ENCODE measurements at places on chromosomes 4 and X.

GRCh38 chrX:87434618-87435017 is 83.0 kb upstream of the KLHL4 start:
- DNase-seq: no peak

DNA sequence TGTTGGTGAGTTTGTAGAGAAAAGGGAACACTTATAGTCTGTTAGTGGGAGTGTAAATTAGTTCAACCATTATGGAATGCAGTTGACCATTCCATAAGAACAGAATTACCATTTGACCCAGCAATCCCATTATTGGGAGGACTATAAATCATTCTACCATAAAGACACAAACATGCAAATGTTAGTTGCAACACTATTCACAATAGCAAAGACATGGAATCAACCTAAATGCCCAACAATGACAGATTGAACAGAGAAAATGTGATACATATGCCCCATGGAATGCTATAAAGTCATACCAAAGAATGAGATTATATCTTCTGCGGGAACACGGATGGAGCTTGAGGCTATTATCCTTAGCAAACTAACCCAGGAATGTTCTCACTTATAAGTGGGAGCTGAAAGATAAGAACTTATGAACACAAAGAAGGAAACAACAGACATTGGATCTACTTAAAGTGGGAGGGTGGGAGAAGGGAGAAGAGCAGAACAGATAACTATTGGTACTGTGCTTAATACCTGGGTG is 1819.2 kb upstream of the ADGRL3 start:
- no peak for DNase-seq

GRCh38 chr4:137640156-137640837 is 108.0 kb upstream of the PCDH18 start:
- no peak for DNase-seq

DNA sequence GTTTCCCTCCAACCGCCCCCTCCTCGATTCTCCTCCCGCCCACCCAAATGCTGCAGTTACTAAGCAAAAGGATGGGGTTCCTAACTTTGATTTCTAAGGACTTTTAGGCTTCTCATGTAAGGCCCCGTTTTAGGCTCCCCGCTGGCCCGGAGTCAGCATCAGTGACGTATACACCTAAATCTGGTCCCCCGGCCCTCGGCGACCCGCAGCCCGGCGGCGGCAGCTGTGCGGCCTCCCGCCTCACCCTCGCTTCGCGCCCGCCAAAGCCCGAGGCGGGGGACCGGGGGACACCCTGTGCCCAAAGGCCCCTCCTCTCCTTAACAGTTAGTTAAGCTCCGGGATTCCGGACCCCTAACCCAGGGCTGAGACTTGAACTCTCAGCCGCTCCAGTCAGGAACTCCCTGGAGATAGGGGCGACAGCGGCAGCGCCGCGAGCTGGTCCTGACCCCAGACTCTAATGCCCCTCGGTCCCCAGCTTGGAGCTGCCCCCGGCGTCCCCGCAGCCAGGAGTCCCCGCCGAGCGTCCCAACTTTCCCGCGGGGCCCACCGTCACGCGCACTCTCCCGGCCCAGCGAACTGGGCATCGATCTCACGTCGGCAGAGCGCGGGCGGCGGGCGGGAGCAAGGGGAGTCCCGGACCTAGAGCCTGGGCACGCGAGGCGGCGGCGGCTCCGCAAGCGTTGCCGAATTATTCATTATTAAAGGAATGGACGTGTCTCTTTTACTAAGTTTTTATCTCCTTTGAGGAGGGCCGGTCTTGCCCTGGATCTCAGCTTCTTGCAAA is 1.5 kb upstream of the NR3C2 start:
- peak; percentile 13 for DNase-seq

DNA sequence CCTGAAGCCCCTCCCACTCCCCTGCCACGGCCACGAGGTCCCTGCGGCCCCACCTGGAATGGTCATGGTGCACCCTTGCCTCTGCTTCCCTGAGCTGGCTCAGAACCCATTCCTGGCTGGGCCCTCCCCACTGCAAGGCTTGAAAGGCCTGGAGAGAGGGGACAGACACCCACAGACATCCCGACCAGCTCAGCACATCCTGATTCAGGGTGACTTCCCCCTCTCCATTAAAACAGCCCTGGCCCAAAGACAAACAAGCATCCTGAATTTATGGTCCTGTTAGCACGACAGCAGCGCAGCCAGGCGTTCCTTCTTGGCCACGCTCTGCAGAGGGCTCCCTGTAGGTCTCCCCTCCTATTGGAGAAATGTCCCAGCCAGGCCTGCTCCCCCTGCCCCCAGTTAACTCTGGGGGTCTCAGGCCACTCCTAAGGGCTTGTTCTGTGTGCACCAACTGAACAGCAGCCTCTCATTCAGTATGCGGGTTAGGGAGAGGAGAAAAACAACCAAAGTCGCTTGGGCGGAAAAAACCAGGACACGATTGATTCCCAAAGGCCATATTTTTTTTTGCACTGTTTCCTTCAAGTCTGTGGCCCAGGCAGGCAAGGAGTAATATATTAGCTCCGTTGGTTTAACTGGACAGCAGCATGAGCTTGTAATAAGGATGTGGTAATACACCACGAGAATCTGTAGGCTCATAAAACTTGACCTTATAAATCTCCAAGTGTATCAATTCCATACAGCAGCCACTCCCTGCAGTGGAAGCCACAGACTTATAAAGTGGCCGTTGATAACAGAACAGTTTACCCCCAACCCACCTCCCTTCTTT is 106.7 kb upstream of the MSX1 start:
- DNase-seq: no peak

DNA sequence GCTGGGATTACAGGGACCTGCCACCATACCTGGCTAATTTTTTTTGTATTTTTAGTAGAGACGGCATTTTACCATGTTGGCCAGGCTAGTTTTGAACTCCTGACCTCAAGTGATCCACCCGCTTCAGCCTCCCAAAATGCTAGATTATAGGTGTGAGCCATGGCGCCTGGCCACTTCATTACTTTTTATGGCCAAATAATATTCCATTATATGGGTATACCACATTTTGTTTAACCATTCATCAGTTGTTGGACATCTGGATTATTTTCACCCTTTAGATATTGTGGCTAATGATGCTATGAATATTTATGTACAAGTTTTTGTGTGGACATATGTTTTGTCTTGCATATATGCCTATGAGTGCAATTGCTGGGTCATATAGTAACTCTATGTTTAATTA is 8.6 kb upstream of the FHIP1A start:
- DNase-seq: no peak

- no peak for DNase-seq
These were observed 322.1 kb downstream of the CBLL2 start for GRCh38 chrX:22594766-22595165.

- DNase-seq: no peak
These were observed 362 bp downstream of the NCAPG start for GRCh38 chr4:17811078-17811603.

- no peak for DNase-seq
These were observed 145.9 kb upstream of the NLGN4X start for GRCh38 chrX:6374556-6374955.

GRCh38 chr4:124178449-124179021 is 534.0 kb downstream of the ANKRD50 start:
- DNase-seq: no peak

- DNase-seq: no peak
These were observed 1.8 kb upstream of the GPR82 start for GRCh38 chrX:41722214-41722613.

DNA sequence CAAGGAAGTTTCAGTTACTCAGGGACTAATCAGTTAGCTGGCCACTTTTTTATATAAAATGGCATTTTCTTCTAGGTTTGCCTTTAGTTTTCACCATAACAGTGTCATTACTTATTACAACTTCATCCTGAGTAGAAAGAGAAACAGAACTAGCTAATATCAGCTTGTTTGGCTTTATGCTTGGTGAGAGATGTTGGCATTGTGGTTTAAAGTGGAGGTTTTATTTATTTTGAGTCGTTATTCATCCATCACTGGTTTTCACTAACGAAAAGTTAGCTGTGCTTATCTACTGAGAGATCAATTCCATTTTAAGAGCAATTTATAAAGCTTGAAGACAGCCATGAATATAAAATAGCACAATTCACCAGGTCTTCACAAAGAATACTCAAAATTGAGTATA is 714.5 kb downstream of the GRID2 start:
- DNase-seq: no peak

GRCh38 chr4:83192634-83193033 is 78.1 kb upstream of the PLAC8 start:
- DNase-seq: no peak

- DNase-seq: no peak
These were observed 36.9 kb upstream of the SH3KBP1 start for GRCh38 chrX:19924285-19924684.

DNA sequence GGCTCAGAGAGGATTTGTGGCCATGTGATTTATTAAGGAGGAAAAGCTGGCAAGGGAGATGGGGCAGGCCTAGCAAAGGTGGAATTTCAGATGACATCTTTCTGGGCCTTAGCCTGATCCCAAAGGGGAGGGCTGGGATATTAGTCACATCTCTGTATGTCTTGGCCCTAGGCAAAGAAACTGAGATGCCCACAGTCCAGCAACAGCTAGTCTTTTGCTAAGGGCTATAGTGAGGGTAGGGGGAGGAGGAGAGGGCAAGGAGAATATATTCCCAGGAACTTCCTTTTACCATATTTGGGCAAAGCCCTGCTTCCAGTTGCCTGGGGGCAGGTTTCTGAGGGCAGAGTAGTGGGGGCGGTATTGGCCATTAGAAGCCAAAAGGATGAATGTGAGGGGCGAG is 209.8 kb upstream of the NR3C2 start:
- no peak for DNase-seq

DNA sequence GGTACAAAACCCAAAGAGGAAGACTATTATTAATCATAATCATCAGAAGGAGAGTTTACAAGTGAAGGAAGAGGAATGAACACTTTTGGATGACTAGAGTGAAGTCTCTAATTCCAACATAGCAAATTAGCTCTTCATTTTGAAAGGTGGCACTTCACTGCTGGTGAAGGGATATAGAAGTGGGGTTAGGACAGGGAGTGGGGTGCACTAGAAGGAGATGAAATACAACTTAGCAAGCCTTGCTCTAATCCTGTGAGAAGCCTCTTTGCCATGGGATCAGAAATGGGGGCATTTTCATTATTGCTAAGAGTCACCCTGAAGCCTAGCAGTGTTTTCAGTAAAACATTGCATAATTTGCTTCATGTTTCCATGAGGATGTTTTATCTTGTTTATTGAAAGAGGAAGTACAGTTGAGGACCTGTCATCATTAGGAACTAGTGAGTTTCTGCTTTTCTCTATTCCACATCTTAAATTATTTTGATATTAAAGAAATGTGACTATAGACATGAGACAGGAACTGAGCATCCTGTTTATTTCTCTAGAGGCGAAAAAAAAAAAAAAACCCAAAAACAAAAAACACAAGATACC is 9.3 kb upstream of the GRPR start:
- no peak for DNase-seq

- no peak for DNase-seq
These were observed 236.1 kb downstream of the FBXO8 start for GRCh38 chr4:174047363-174047762.

DNA sequence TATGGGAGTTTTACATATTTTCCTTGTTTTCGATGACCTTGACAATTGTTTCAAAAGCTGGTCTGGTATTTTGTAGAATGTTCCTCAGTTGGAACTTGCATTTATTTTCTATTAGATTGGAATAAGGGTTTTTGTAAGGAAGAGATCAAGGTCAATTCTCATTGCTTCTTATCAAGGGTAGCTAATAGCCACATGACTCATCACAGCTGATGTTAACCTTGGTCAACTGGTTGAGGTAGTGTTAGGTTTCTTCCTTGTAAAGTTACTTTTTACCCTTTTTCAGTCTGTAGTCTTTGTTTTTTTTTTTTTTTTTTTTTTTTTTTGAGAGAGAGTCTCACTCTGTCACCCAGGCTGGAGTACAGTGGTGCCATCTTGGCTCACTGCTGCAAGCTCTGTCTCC is 257.2 kb downstream of the SNCA start:
- DNase-seq: no peak

GRCh38 chr4:177256950-177257349 is 52.7 kb upstream of the NEIL3 start:
- DNase-seq: no peak

DNA sequence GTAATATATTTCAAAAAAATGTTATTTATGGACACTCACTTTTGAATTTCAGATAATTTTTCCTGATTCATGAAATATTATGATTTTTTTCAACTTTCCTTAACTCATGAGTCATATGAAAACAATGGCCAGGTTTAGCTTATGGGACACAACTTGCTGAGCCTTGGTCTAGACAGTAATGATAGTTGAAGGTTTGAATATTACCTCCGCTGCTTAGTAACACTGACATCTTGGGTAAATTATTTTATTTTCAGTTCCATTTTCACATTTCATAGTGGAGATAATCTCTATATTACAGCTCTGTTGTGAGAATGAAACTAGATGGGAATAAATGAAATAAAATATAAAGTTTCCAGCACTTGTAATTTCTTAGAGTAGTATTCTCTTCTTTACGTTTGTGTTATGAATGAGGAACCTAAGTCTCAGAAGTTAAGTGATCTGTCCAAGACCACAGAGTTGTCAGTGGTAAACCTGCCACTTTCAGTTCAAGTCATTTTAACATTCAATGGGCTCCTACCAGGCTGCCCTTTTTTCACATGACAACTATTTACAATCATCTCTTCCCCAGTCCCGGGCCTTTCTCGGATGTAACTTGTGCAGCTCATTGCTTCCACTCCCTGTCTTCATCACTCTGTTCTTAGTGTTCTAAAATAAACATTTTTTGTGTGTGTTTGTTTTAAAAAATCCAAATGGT is 46.8 kb upstream of the GC start:
- no peak for DNase-seq

DNA sequence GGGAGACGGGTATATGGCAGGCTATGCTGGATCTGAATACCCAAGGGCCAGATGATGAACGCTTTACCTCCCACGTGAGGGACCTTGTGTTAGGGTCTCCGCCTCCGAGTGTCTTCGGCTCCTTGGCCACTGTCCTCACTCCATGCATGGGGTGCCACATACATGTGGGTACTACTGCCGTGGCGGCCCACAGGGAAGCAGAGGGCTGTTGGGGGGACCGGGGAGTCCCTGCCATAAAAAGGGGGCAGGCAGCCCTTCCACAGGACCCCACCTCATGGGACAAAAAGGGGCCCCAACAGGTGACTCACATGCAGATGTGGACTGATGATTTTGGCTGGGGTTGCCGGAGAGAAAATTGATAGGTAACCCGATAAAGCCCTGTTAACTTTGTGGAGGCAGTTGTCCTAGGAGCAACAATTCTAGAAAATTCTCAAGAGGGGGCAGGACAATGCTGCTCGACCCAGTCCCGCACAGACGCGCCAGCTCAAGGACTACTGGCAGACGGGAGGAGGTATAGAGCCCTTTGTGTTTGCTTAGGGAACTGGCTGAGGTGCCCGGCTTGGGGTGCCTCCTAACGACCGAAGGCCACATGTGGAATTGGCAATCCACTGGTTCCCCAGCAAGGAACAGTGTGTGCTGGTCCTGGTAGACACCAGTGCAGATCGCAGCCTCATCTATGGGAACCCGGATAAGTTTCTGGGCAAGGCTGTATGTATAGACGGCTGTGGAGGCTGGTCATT is 695.7 kb upstream of the AGA start:
- DNase-seq: no peak

- no peak for DNase-seq
These were observed 101.3 kb downstream of the TBL1X start for GRCh38 chrX:9566150-9566621.

Measured in activated gamma-delta T cell treated with anti-CD3 and anti-CD28 coated beads, Interleukin-2, amount 50 U/mL, for 16 hours (primary cell).